ENCODE measurements at places on chromosomes 16 and 17.
A peak's percentile ranks its signal among the peaks of the same experiment; 100 is the strongest.

DNA sequence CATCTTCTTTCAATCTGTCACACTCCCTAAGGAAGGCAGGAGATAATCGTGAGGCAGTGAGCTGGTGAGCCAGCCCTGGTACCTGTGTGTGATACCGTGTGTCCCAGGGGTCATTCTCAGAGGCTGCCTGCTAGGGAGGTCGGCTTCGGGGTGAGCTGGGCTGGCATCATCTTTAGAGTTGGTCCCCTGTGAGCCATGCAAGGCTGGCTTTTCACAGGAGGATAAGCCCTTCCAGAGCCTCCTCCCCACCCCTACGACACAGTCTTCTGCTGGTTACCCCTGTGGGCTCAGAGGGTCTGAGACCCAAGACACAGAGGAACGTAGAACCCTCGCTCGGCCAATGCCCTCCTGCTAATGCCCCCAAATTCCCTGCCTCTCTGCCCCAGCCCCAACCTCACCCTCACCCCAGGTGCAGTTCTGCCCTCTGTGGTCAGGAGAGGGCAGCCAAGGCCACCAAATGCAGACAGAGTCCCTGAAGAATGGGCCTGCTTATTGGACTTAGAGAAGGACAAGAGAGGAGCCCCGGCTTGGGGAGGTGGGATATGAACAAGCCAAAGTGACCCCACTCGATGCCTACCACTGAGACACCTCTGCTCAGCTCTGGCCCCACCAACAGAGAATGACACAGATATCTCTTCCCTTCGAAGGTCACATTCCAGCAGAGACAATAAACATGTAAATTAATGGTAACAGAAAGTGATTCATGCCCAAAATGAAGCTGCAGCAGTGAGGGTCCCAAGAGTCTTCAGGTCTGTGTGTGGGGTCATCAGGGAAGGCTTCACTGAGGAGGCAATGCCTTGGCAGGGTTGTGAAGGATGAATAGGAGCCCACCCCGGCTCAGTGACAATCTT, 80.8 kb upstream of the CCL1 start:
- DNase-seq: no peak

GRCh38 chr17:68100000-68100641, 64.6 kb downstream of the KPNA2 start:
- no peak for DNase-seq

- DNase-seq: no peak
These were observed 30.5 kb downstream of the SMPD3 start for GRCh38 chr16:68417711-68418301.

DNA sequence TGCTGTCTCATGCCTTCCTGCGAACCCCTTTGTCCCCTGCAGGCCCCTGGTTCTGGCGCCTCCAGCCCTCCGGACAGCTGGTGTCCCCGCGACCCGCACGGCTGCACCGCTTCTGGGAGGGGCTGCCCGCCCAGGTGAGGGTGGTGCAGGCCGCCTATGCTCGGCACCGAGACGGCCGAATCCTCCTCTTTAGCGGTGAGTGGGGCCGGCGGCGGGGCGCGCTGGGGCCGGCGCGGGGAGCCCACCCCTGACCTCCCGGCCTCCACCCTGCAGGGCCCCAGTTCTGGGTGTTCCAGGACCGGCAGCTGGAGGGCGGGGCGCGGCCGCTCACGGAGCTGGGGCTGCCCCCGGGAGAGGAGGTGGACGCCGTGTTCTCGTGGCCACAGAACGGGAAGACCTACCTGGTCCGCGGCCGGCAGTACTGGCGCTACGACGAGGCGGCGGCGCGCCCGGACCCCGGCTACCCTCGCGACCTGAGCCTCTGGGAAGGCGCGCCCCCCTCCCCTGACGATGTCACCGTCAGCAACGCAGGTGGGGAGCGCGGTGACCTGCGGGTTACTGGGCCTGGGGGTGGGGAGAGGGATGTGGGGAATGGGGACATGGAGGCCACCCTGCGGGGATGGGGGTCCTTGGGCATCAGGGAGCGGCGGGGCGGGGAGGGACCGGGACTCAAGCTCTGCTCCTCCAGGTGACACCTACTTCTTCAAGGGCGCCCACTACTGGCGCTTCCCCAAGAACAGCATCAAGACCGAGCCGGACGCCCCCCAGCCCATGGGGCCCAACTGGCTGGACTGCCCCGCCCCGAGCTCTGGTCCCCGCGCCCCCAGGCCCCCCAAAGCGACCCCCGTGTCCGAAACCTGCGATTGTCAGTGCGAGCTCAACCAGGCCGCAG, 7.1 kb upstream of the IL32 start:
- DNase-seq: peak; percentile 73

GRCh38 chr17:55672585-55673501, 49.8 kb downstream of the TMEM100 start:
- no peak for DNase-seq

DNA sequence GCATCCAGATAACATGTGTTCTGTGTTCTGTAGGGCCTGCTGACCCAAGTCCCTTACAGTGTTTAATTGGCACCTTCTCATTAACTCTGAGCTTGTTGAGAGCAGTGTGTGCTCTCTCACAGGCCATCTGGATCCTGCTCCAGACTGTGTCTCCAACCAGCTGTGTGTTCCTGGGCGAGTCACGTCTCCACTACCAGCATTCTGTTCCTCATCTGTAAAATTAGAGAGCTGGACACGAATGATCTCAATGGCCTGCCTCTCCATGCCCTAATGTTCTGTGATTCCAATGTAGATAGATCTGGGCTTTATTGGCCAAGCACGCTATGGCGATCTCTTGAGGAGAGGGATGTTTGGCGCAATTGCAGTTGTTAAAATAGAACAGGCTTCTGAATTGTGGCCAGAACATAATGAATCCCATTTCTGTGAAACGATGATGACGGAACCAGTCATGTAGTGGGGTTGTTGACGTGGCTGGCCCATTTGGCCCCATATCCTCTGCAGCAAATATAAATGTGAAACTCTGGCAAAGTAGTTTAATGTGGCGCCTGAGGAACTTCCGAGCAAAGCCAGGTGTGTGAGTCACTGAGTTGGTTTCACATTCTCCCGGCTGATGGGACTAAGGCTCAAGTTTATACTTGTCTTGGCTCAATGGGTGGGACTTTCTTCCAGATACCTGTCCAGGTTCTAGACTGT, 22.2 kb downstream of the TBX4 start:
- DNase-seq: no peak

DNA sequence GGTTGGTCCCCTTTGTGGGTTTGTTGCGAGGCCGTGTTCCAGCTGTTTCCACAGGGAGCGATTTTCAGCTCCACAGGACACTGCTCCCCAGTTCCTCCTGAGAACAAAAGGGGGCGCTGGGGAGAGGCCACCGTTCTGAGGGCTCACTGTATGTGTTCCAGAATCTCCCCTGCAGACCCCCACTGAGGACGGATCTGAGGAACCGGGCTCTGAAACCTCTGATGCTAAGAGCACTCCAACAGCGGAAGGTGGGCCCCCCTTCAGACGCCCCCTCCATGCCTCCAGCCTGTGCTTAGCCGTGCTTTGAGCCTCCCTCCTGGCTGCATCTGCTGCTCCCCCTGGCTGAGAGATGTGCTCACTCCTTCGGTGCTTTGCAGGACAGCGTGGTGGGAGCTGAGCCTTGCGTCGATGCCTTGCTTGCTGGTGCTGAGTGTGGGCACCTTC, 27.3 kb upstream of the STH start:
- no peak for DNase-seq

DNA sequence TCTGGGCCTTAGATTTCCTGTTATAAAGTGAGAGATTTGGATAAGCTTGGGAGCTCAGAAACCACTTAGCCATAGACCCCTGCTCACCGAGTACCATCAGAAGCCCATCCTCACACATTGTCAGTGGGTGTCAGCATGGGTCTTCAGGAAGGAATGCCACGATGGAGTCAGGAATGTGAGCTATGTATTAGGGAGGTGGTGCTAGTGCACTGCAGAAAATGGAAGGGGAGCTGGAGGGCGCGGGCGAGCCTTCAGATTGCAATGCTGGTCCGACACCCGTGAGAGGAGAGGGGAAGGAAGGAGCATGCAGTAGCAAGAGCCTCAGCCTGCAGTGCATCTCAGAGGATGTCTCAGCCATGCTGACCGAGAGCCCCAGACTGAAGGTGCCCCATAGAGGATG, 294.5 kb downstream of the FOXL1 start:
- no peak for DNase-seq
